ENCODE measurements at places on chromosomes 7 and 10.
A peak's percentile ranks its signal among the peaks of the same experiment; 100 is the strongest.

DNA sequence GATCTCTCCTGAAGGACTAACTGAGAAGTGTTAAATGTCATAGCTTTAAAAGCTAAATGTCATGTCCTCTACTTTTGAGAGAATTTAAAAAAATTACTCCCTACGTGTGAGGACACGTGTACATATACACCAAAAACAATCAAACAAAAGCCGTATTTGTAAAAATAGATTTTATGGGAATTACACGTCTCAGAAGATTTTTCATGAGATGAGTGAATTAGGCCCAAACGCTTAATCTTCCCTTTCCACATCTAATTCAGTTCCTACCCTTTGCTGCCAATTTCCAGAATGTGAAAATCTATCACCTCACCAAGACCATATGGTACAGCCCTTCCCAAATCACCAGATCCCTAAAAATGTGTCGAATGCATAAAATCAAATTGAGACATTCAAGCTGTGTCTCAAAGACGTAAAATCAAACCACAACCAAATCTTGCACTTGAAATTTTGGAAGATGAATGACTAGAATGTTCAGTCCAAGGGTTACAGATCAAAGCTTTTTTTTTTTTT, 1.0 kb upstream of the CTTNBP2 start:
- DNase-seq = no peak

DNA sequence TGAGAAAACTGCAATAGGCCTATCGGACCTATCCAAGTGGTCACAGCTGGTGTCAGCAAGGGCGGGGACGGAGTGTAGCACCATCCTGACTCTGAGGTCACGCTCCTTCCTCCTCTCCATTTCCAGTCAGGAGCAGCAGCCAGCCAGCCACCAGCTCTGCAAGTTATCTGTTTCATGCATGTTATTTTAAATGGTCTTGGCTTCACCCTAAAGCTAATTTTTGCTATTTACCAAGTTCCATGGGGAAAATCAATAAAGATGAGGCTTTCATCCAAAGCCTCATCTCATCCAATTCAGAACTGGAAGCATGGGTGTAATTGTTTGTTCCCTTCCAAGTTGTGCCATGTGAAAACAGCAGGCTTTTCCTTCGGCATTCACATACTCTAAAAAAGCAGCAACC, 49.3 kb downstream of the ICA1 start:
- DNase-seq = no peak

GRCh38 chr7:116357781-116358670, 141.5 kb upstream of the CAV2 start:
- peak; percentile 79 for DNase-seq

- DNase-seq = no peak
Measured at GRCh38 chr10:96118604-96119450, 11.3 kb upstream of the ZNF518A start.

GRCh38 chr7:51214098-51214497, 102.5 kb downstream of the COBL start:
- no peak for DNase-seq

GRCh38 chr10:93123766-93124165, 50.1 kb downstream of the CYP26A1 start:
- DNase-seq = no peak

DNA sequence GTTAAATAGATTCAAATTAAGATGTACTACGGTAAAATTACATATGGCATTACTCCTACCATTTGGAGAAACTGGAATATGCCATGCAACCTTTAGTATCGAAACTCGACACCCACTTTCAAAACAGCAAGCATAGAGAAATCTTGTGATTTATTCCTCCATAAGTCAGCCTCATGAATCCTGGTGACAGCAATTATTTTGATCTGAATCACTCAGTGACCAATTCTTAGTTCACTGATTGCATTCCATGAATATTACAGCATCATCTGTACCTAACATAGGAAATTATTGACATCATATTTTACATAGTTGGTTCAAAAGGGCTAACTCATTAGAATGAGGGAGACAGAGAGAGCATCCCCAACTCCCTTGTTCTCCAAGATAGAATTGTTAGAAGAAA, 89.6 kb downstream of the CACNB2 start:
- DNase-seq = peak; percentile 80

GRCh38 chr10:5895365-5895764, 5.3 kb downstream of the FBH1 start:
- no peak for DNase-seq

GRCh38 chr10:18155321-18155720, 15.1 kb downstream of the CACNB2 start:
- DNase-seq = peak; percentile 48

DNA sequence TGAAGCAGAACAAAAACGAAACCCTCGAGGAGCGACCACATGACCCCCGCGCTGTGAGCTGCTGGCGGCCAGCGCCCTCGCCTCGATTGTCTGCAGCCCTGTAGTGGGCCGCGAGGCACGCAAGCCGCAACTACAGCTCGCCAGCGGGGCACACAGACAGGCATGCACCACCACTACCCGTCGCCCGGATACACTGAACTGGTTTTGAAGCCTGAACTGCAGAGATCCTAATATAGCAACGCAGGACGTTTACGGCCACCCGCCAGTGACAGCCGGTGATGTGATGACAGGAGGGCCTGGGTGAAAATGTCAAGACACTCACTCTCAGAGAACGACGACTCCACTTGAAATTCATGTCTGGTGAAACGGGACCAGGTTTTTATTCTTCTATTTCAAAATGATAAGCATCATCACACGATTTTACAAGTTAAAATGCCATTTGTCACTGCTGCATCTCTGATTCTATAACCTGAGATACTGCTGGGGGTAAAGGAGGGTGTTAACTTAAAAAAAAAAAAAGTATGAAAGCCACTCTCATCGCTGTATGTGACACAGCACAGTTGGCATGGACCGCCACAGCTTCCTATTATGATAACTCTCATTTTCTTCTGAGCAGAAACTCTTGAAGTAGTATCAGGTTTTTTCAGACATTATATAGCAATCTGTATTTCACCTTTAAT, 120.3 kb upstream of the DIP2C start:
- DNase-seq = no peak

- DNase-seq = peak; percentile 2
Measured at GRCh38 chr10:17703706-17704105, 48.3 kb upstream of the TMEM236 start.

DNA sequence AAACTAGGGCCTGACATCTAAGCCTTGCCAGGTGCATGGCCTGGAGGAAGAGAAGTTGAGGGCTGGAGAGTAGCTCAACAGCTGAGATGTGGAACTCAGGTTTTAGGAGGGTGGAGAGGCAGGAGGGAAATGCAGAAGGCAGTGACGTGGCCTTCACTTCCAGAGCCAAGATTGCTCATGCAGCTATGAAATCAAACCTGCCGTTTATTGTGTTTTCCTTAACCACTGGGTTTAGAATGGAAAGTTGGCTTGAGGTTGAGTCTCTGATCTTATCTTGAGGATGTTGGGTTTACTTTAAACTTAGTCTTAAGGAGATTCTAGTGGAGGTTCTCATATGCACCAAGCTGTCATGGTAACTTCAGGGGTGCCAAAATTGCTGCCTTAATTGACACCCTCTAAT, 178.6 kb downstream of the SORCS3 start:
- no peak for DNase-seq

- no peak for DNase-seq
Measured at GRCh38 chr10:70592746-70593512, 9.6 kb downstream of the PRF1 start.

DNA sequence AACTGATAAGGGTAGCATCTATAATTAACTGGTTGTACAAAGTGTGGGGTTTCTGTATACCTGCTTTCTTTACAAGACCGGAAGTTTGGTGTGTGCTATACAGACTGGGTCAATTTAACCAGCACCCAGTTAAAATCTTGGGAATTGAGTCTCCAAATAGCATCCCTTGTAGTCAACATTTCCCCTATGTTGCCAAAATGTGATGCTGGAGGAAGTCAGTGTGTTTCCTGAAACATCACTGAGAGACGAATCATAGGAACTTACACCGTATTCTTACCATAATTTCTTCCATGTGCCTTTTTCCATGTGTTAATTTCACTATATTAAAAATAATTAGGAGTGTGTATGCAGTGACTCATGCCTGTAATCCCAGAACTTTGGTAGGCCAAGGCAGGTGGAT, 1.7 kb downstream of the AKR1C4 start:
- DNase-seq = peak; percentile 35

DNA sequence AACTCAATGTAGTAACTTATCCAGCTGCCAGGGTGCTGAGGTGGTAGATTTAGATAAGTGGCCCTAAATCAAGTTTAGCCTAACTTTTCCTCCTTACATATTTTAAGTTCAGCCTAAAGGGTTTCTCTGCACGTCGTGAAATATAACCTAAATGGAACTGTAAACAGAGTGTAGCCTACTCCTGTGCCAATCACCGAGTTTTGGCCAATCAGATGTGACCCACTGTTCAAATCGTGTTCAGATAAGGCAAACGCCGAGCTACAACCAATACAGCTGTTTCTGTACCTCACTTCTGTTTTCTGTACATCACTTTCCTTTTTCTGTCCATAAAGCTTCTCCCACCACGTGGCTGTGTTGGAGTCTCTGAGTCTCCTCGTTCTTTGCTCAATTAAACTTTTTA, 904.2 kb upstream of the POT1 start:
- DNase-seq = no peak

GRCh38 chr10:1475098-1475591, 262.2 kb downstream of the ADARB2 start:
- no peak for DNase-seq

GRCh38 chr10:124342821-124343170, 75.9 kb downstream of the OAT start:
- no peak for DNase-seq

DNA sequence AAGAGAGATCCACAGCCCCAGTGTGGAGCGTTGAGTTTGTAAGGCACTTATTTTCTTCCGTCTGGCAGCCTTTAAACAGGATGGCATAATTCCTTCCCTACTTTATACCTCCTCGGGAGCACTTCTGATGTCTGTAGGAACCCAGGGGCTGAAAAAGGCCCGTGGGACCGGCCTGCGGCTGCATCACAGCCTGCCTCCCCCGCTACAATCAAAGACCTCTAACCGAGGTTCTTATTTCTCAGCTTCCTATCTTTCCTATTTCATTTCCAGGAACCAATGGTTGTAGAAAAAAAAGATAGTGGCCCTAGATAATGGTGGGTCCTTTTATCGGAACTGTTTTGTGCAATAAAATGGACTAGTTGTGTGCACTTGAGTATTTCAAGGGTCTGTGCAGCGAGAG, 4.1 kb upstream of the CTBP2 start:
- DNase-seq = no peak

GRCh38 chr7:70334871-70335270, 736.6 kb downstream of the AUTS2 start:
- DNase-seq = no peak

DNA sequence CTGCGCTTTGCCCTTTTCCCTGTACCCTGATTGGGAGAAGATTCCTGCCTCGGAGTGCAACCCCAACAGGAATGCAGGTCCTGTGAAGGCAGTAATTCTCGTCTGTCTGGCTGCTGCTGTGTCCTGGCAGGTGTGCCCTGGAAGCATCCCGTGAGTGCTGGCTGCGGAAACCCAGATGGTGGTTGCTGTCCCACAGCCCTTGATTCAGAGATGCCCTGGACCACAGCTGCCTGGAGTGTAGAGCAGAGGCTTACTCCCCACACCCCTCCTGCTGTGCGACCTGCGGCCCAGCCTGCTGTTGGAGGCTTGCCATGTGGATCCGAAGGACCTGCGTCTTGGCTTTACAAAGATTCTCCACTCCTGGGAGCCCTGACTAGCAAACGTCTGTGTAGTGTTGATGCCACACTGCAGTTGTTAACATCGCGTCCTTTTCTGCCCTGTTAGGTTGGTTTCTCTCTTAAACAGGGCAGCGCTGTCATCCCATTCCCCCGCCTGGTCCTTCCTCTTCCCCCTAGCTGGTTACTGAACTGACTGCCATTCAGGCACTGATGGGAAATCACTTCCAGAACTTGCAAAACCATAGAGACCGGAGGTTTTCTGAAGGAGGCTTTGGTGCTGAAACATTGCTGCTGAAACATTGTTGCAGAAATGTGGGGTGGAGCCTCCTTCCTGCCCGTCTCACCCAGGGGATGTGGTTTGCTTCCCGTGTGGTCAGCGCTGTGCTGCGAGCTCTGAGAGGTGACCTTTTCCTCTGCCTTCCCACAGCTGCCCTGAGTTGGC, 53.3 kb downstream of the DNAJB6 start:
- DNase-seq = peak; percentile 71

DNA sequence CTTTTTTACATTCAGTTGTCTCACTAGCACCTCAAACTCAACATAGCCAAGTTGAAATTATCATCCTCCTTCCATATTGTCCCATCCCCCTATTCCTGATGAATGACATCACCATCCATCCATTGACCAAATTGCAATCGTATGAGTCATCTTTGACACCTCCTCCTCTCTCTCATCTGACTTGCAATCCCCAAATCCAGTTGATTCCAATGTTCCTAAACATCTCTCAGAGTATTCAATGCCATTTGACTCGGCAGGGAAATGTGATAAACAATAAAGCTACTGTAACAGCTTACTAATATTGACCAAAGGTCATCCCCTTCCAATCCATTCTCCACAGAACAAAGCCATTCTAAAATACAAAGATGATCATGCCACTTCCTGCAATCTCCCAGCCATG, 1047.8 kb downstream of the NRG3 start:
- DNase-seq = peak; percentile 10

- DNase-seq = no peak
Measured at GRCh38 chr10:62764011-62764410, 40.5 kb upstream of the ADO start.

DNA sequence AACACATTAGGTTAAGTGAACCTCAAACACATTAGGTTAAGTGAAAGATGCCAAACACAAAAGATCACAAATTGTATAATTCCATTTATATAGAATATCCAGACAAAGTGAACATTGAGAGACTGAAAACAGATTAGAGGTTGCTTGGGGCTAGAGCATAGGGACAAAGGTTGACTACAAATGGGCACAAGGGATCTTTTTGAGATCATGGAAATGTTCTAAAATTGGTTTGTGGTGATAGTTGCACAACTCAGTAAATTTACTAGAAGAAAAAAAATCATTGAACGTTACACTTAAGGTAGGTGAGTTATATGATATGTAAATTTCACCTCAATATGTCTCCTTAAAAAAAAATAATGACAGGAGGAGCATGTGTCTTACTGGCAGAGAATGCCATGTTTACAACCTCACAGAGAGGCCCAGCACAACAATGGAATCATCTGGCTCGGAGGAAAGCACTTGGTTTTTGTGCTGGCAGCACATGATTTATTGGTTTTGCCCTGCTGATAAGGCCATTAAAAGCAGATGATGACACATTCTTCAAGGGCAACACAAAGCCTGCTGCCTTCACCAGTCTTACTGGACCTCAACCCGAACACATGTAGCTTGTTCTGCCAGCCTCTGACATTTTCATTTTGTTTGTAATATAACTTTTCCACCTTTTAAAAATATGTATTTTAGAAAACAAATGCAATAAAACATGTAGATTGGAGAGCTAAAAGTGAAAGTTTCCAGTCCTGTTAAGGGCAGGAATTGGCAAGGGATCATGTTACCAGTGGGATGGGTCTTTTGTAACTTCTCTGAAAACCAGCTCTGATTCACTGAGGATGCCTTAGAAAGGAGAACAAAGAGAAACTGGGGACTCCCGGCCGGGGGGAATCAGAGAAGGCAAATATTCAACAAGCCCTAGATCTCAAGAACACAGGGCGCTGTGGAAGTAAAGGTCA, 11.9 kb upstream of the LMOD2 start:
- DNase-seq = peak; percentile 77

GRCh38 chr10:85638797-85639196, 727.8 kb downstream of the GRID1 start:
- DNase-seq = no peak

Data from fibroblast of mammary gland (primary cell).